ENCODE measurements at places on chromosomes 13 and 19.

DNA sequence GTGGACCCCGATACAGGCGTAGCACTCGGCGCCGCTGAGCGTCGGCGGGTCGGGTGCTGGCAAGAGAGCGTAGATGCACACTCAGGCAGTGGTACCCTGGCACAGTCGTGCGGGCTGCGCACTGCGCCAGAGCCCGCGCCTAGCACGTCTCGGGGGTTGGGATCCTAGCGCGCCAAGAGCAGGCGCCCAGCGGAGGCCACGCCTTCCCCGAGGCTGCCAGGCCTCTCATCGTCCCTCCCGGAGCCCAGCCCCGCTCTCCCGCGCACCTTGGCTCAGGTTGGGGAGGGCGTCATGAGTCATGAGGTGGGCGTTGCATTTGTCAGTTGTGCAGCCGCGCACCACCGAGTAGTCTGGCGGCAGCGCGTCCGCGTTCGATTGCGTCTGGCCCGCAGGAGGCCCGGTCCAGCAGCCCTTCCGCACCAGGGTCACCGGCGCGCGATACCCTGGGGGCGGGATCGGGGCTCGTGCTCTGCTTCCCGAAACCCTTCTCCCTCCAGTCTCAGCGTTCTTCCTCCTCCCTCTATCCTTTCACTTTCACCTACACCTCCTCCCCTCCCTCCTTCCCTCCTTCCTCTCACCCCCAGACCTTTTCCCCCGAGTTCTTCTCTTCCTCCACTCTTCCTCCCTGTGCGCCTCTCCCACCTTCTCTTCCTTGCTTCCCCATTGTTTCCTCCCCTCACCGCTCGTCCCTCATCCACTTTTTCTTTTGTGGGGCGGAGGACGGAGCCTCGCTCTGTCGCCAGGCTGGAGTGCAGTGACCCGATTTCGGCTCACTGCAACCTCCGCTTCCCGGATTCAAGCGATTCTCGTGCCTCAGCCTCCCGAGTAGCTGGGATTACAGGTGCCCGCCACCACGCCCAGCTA is 3.5 kb downstream of the LYPD5 start:
- DNase-seq = no peak

DNA sequence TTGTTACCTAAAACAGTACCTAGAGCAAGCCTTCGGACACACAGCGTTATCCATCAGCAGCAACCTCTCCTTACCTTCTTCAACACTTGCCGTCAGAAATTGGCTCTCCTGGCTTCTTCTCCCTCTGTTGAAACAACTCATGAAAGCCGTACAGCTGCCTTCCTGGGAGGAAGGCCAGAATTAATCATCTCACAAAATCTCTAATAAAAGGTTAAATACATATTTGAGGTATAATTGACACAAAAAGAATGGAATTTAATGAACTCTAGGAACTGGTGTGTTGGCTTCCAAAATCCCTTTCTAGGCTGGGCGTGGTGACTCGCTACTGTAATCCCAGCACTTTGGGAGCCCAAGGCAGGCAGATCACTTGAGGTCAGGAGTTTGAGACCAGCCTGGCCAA is 37.3 kb upstream of the GTF2F2 start:
- DNase-seq = no peak

GRCh38 chr13:20241593-20241992 is 9.5 kb upstream of the GJB6 start:
- no peak for DNase-seq

GRCh38 chr13:24097667-24098066 is 62.9 kb upstream of the SPATA13 start:
- DNase-seq = no peak

- DNase-seq = peak; percentile 79
These were observed 1.2 kb upstream of the KLF16 start for GRCh38 chr19:1864480-1865171.

GRCh38 chr19:51660975-51661600 is 14.5 kb upstream of the SIGLEC14 start:
- peak; percentile 79 for DNase-seq

GRCh38 chr13:81051873-81052272 is 710.9 kb upstream of the SPRY2 start:
- no peak for DNase-seq

GRCh38 chr19:38375098-38375493 is 725 bp downstream of the PSMD8 start:
- no peak for DNase-seq

DNA sequence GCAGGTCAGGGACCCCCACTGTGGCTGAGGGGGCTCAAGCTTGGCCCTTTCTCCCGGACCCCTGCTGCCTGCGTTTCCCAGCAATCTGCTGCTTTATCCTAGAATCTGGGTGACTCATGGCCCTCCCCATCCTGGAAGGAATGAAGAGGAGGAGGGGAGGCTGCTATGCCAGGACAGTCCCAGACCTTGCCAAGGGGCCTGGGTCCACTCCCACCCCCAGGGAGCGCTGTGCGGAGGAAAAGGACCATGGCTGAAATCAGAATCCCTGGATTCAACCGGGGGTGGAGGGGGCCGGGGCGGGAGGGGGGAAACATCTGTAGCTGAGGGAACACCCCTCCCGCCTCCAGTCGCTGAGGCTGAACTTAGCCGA is 20.5 kb downstream of the ZNF114 start:
- DNase-seq = no peak

- DNase-seq = no peak
These were observed 489.7 kb downstream of the COG6 start for GRCh38 chr13:40145139-40145538.

DNA sequence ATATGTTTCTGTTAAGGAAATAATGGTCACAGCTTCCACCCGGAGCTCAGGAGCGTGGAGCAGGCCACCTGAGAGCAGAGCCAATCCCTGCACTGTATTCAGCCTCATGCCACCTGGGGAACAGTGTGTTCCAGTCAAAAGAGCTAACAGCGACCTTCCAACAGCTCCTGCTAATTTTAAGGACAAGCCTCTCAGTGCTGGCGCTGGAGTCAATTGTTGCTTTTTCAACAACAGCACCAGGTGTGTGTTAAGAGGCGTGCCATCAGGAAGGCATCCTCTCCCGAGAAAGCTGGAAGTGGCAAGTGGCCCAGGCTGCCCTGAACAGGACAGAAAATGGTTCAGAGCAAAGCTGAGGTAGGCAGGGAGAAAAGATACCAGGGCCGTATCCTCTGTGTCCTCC is 102.0 kb downstream of the CACNA1A start:
- no peak for DNase-seq

GRCh38 chr19:38839816-38840582 is 8.4 kb upstream of the ECH1 start:
- DNase-seq = no peak

DNA sequence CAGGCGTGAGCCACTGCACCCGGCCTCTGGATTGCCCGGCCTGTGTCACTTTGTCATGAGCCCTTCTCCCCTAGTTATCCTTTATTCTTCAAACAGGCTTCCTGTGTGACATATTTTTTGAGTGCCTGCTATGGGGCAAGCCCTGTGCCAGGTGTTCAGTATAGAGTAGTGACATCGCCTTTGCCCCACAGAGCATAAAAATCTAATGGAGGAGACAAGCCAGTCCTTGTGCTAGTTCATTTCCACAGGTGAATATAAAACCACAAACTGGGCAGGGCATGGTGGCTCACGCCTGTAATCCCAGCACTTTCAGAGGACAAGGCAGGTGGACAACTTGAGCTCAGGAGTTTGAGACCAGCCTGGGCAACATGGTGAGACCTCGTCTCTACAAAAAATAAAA is 43.2 kb downstream of the BBC3 start:
- DNase-seq = no peak

DNA sequence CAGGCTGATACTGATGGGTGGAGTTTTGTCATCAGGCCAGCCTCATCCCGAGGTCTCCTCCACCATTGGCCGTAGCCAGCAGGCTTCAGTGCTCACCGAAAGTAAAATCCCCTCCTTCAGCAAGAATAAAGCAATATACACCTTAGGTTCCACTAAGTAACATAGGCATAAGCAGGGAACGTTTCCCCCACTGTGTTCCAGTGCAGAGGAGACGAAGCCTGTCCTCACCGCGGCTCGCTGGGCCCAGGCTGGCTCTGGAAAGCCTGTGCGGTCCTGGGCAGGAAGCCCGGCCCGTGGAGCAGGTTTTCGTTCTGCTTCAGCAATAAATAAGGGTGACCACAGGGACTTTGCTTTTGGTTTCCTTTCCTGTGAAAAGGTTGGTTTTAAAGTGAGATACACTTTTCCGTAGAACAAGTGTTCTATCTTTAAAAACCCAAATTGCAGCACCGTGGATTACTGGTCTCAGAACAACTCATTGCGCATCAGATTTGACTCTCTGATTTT is 16.3 kb upstream of the TEX29 start:
- no peak for DNase-seq

Measured in memory B cell (primary cell).